ENCODE measurements at places on chromosomes 2 and 18.

- no peak for DNase-seq
These were observed 18.9 kb downstream of the PTPN18 start for GRCh38 chr2:130374587-130375290.

DNA sequence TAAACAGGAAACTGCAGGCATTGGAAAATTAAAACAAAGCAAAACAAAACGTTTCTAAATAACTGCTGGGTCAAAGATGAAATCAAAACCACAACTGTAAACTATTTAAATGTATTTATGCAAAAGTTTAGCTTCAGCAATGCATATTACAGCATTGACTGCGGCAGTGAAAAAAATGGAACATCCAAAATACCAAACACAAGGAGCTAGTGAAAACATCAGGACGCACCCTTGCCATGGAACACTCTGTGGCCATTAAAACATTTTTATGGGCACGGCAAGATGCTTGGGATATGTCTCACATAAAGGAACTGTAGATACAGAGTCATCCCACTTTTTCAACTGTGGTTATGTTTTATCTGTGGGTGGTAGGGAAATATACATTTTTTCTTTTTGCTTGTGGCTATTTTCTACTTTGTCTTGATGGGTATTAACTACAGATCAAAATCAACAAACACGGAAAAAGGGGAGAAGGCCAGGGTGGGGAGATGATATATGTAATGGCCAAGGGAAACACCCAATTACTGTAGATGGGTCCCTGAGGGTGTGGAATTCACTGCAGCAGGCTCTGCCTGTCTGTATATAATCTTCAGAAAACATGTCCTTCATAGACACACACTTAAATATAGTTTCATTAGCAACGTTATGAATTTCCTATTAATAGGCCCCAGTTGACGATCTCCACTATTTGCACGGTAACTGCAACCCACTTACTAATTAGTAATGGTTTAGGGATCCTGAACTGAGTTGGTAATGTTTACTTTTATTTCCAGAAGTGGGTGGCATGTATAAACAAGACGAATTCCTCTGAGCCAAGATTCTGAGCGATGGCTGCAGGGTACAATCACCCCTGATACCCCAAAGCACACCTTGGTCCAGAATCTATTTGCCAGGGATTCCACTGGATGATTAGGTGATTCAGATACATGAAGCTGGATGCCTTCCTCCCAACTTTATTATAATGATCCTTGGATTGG lies 110.5 kb downstream of the ACKR3 start:
- DNase-seq, result no peak

- DNase-seq, result no peak
These were observed 13.0 kb downstream of the ATIC start for GRCh38 chr2:215324811-215325210.

GRCh38 chr2:72278046-72278445 lies 130.4 kb upstream of the CYP26B1 start:
- no peak for DNase-seq

- no peak for DNase-seq
These were observed 53.7 kb downstream of the BCL11A start for GRCh38 chr2:60499651-60500265.

GRCh38 chr2:85772019-85772745 lies 18.4 kb downstream of the ATOH8 start:
- DNase-seq, result peak; percentile 83

DNA sequence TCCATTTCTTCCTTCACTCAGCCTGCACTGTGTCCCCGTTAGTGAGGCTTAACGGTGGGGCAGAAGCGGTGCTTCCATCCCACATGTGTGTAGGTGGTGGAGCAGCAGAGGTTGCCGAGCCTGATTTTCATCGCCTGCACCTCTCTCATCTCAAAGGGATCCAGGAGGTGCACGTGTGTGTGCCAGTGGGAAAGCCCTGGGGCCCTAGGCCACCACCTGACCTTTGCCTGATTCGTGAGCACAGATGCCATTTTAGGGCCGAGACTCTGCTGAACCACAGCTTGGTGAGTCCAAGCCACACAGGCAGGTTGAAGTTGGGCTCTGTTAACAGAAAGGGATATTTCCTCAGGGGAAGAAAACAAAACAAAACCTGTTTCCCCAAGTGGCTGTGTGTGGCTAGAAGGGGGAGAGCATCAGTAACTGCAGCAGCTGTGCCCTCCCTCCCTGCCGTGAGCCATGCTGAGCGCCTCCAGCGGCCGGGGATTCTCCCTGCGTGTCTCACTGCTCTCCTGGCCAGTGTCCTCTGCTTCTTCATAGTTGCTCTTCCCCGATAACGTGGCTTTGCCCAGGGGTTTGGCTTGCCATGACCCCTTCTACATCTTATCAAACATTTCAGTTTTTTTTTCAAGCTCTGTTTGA lies 81.5 kb downstream of the MAPRE2 start:
- DNase-seq, result peak; percentile 77

GRCh38 chr2:26890341-26891000 lies 42.5 kb downstream of the DPYSL5 start:
- no peak for DNase-seq

Measured in ecto neural progenitor cell (in vitro differentiated cells).